ENCODE measurements at places on chromosomes 3 and 15.

DNA sequence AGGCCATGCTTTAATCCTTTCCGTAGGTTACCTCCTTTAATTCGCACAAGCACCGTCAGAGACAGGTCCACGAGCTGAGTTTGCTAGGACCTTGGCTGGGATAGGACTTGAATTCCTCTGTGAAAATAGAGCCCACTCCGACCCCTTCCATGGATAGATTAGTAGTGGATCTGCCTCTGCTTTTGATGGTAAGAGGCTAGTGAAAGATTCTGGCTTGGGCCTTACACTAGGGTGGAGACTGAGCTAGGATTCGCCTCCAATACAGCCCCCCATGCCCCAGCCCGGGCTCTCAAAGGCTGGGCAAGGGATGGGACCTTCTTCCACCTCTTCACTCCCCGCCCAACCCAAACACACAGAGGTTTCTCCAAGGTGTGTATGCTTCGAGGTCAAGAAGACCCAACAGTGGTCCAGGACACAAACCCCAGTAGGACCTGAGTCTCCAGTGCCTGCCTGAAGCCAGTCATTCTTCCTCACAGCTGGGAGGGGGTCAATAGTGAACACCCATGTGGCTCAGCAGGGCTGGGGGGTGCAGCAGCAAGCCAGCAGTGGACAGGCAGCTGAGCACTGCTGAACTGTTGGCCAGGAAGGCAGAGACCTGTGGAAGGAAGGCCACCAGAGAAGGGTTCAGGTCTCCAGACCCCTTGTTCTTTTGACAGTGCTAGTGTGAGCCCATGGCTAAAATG lies 75.7 kb downstream of the SPSB4 start:
- DNase-seq = no peak

DNA sequence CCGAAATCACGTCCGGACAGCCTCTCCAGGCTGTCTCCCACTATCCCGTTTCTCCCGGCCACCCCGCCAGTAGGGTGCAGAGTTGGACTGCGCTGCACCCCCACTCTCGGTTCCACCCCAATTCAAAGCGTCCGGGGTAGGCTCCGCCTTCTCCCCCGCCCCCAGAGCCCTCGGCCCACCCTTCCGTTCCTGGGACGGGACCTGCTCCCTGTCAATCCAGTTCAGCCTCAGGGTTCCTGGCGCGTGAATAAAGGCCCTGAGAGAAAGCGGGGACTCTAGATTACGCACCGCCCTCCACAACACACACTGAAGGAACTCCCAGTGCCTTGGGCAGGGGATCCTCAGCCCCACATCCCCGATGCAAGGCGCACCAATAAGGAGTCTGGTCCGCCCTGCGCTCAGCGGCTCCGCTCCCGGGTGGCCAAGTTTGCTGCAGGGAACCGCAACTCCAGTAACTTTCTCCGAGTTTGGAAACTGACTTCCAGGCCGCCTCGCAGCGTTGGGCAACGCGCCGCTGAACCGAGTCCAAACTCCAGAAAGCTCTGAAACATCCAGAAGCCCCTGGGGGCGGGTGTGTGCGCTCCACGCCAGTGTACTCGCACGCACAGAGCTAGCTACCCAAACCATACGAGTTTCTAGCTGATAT lies 1.9 kb downstream of the ADAMTS9 start:
- no peak for DNase-seq

DNA sequence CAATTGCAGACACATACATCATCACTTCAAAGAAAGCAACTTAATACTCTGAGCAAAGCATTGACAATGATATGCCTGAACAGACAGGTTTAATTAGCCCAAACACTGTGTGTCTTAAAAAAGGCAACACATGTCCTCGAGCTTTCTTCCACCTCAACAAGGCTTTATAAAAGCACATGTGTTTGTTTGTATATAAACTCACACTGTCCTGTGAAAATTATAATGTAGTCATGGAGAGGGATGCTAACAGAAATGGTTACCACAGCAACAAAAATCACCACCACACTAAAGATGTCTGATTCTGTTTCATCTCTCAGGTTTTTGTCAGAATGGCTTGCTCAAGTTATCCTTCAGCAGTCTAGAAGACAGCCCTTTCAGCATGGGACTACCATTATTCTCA lies 314.7 kb downstream of the MAGI1 start:
- DNase-seq = no peak

DNA sequence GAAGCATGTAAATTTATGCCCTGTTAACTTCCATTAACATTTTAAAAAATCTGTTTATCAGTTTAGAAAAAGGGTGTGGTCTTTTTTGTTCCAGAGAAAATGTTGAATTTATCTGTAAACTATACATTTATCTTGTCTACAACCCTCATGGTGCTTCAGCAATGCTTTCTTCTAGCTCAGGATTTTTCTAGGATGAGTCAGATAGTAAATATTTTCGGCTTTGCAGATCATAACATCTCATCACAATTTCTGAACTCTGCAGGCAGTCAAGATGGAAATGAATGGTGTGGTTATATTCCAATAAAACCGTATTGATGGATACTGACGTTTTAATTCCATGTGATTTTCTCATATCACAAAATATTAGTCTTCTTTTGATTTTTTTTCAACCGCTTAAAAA lies 70.5 kb upstream of the FOXB1 start:
- no peak for DNase-seq

DNA sequence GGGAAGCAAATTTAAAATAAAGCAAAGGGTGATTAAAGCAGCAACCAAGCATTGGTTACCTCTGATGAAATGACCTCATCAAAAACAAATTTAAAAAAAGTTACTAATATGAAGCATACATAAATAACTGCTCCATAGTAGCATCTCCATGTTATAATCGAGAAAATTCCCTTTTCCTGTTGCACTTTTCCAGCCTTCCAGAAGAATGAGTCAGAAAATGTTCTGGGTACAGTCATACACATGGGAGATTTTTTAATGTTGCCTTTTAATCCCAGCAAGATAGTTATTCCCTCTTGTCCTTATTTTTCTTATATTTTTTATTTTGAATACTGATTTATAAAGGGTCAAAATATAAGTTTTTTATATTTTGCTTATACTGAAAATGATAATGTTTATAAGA lies 2.6 kb upstream of the TMCO5A start:
- DNase-seq = no peak

GRCh38 chr3:25604107-25604805 lies 60.5 kb downstream of the TOP2B start:
- DNase-seq = no peak

DNA sequence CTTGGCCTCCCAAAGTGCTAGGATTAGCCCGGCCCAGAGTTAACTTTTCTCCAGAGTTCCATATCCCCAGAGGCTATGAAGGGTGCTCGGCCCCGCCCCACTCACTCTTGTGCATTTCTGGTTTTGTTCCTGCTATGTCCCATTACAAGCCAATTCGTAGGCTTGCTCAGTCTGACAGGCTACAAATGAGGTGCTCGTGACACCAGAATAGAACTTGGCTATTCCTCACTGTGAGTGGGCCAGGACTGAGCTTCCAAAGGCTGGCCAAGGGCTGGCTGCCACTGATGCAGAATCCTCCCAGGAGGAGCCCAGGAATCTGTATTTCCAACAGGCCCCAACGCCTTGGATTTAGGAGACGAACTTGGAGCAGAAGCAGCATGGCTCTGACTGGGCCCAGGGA lies 282.7 kb upstream of the C2CD4B start:
- DNase-seq = no peak

GRCh38 chr3:120645083-120645845 lies 36.8 kb downstream of the HGD start:
- DNase-seq = no peak

DNA sequence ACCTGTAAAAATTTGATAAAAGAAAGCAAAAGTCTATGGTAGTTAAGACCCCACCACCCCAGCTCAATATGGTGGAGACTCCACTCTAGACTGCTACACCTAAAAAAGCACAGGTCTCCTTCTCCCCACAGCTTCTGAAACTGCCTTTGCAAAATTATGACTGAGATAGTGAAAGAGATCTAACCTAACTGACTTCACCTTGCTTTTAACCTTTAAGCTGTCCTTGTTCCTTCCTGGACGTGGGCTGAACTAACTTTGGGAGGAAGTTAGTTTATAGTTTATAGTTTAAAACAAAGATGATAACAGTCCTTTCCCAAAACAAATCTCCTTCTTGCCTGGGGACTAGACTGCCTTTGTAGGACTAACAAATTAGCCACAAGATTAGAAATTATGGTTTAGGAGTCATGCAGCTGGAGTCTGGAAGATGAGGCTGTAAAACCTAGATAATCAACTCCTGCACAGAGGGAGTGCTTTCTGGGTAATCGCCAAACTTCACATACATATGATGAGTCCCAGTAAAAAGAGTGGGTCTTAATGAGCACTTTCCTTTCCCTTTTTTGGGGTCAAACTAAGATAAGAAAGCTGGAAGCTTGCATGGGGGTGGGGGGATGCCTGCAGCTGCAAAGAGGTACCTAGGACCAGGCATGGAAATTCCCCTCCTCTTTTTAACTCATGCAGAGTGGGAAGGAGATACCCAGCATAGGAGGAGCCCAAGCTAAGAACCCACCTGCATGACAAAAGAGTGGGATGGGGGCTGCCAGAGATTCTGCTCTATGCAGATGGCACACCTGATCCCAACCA lies 17.5 kb downstream of the CCR8 start:
- no peak for DNase-seq

DNA sequence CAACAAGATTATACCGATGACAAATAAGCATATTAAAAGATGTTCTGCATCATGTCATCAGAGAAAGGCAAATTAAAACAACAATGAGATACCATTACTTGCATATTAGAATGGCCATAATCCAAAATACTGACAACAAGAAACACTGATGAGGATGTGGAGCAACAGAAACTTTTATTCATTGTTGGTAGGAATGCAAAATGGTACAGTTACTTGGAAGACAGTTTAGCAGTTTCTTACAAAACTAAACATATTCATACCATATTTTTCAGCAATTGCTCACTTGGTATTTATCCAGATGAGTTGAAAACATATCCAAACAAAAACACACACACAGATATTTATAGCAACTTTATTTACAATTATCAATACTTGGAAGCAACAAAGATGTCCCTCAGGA lies 160.9 kb upstream of the MME start:
- no peak for DNase-seq

- no peak for DNase-seq
Observed at GRCh38 chr3:139559541-139559940, 20.0 kb upstream of the RBP1 start.

DNA sequence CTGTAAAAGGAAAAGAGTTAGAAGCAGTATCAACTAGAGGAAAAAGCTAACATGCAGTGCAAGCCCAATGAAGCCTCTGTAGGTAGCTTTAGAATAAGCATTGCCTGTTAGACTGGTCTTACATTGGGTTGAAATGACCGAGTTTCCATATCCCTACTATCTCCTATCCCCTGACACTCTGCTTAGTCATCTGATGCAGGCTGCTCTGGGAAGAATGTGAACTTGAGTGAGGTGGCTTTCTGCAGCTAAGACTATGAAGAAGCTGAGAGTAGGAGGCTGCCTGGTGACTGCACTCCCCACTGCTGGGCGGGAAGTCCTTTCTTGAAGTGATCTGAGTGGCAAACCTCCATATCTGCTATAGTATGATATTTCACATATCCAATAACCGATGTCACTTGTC lies 64.7 kb downstream of the OXSM start:
- no peak for DNase-seq

DNA sequence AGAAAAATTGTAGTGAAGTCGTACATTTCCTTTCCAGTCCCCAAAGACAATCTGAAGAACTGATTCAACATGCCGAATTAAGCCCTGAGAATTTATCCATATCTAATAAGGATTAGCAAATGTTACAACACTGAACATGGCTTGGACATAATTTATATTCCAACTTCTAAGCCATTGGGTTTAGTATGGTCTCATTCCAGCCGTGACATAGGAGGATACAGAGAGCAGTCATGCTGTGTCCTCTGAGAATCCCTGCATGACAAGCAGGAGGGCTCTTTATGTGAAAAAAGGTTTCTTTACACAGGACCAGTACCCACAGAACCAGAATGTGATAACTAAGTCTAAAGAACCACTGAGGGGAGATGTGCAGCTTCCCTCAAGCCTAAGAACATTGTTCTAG lies 231.9 kb upstream of the WNT5A start:
- no peak for DNase-seq

DNA sequence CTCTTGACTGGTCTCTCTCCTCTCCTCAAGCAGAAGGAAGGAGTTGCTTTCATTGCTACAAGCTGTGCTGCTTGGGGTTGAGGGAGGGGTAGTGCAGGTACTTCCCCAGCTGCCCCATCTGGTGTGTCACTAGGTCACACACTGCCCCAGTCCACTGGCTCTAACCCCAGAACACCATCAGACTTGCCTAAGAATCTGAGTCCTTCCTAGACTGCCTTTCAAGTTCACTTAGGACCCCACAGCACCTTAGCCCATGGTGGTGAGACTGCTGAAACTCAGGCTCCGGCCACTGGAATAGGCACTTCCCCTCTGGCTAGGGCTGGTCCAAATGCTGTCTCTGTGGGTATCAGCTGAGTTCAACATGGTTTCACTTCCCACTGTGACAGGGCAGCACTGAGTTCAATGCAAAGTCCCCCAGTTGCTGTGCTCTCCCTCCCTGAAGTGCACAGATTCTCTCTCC lies 279.7 kb upstream of the GOLGA6L4 start:
- DNase-seq = no peak

DNA sequence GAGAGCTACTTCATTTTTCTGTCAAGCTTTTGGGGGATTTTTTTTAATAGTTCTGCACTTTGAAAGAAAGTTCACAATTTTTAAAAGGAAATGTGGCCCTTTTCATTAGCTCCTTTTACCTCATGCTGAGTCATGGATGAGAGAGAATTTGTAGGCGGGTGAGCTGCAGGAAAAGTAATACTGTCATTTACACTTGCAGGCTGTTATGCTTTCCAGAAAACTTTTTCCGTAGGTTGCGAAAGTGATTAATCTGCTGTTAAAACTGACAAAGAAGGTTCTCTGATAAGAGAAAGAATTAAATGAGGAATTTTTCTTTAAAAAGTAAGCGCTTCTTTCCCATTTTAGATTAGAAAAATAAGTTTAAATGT lies 430.2 kb downstream of the LPP start:
- no peak for DNase-seq

DNA sequence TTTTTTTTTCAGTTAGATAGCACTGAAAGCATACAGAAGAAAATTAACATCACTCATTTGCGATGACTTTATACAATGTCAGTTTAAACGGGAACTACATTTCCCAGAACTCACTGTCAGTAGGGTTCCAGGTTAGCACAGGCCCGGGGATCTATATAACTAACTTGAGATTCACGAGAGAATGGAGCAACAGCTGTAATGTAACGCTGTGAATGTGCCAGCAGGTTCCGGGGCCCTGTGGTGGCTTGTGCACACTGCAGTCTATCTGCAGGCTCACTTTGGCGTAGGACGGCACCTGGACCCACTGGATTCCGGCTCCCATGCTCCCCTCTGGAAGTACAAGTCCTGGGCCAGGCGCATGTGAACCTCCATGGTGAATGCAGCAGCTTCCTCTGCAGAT lies 19.4 kb downstream of the CCR1 start:
- DNase-seq = no peak

DNA sequence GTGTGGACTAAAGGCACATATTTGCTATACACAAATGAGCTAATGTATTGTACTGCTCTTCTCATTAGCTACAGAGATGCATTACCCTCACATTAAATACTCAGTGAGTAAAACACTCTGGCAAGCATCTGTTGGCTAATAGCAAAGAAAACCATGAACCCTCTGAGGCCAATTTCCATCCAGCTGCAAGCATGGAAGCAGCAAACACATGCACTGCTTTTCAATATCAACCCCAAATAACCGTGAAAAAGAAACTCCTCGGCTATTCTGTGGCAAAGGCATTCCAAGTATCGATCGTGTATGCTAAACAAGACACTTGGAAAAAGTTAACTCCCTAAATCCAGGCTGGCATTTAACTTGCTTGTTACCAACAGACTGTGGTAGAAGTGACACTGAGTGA lies 67.0 kb downstream of the PEAK1 start:
- DNase-seq = no peak
